ENCODE measurements at places on chromosomes 13 and 19.

- no peak for DNase-seq
Measured at GRCh38 chr13:99506634-99507033, 5.4 kb downstream of the TM9SF2 start.

DNA sequence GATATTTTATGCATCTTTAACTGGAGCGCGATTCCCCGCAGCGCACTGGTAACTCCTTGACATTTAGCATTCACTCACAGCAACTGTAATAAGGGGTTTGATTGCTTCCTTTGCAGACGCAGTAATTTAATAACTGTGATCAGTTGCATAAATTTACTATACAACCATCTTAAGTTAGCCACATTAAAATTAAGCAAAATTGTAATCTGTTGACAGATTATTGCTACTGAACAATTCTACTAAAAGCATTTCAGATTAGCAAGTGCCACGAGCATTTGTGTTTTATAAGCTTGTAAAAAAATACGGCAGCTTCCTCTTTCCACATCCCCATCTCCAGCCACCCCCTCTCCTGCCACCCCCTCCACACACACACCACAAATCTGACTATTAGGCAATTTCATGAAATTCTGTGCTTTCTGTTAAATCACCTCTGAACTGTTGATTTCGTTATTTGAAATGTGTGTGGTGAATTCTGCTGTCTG lies 44.4 kb downstream of the TSHZ3 start:
- no peak for DNase-seq

GRCh38 chr19:51783372-51783771 lies 11.6 kb upstream of the FPR3 start:
- DNase-seq, result no peak

GRCh38 chr19:19074196-19074882 lies 10.5 kb downstream of the SLC25A42 start:
- DNase-seq, result no peak

- DNase-seq, result no peak
Measured at GRCh38 chr13:75220238-75220542, 261.8 kb downstream of the TBC1D4 start.

DNA sequence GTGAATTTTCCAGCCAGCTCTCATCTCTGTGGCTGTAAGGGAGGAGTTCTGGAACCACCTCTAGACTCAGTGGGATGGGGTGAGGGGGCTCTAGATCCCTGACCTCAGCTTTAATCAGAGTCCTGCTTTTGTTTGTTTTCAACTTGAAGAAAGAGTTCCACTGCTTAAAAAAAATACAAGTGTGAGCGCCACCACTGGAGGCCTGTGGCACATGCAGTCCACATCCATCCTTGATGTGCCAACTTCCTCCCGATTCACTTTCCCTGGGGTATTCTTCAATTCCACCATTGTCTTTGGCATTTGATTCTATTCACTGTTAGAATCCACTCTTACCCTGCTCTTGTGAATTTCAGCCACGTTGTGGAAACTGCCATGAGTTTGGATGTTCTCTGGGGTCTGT lies 62.4 kb upstream of the GJB6 start:
- no peak for DNase-seq

GRCh38 chr13:47523771-47524170 lies 477.3 kb downstream of the SUCLA2 start:
- DNase-seq, result no peak

GRCh38 chr13:112583592-112584277 lies 4.2 kb downstream of the TUBGCP3 start:
- no peak for DNase-seq

GRCh38 chr13:53121919-53122318 lies 93.3 kb downstream of the OLFM4 start:
- DNase-seq, result no peak

- no peak for DNase-seq
Measured at GRCh38 chr19:31546205-31546960, 197.1 kb upstream of the TSHZ3 start.

DNA sequence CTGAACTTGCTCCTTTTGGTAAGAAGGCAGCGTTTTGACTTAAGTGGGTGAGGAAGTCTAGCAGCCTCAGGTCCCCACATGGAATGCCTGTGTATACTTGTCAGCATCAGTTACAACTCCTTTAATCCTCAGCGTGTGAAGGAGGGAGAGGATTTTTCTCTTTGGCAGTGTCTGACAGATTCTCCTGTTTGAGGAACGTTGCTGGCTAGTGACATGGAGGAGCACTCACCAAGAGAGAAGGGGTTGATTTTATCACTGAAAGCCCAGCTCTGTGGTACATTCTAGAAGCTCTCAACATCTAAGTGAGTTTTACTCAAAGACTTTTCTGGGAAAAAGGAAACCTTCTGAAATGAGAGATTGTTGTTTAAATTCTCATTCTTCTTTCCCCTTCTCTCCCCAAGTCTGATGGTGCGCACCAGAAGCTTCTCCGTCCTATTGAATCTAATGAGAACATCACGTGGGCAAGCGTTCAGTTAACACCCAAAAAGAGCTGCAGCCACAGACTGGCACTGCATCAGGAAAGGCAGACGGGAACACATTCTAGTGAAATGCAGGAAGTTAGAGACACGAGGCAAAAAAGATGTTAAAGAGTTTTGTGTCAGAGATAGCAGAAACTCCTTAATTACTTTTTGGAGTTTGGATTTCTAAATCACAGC lies 58.2 kb downstream of the GJA3 start:
- no peak for DNase-seq

GRCh38 chr19:57771417-57771816 lies 1.9 kb downstream of the ZNF586 start:
- no peak for DNase-seq

- no peak for DNase-seq
Measured at GRCh38 chr13:95480131-95480545, 72.4 kb upstream of the CLDN10 start.

DNA sequence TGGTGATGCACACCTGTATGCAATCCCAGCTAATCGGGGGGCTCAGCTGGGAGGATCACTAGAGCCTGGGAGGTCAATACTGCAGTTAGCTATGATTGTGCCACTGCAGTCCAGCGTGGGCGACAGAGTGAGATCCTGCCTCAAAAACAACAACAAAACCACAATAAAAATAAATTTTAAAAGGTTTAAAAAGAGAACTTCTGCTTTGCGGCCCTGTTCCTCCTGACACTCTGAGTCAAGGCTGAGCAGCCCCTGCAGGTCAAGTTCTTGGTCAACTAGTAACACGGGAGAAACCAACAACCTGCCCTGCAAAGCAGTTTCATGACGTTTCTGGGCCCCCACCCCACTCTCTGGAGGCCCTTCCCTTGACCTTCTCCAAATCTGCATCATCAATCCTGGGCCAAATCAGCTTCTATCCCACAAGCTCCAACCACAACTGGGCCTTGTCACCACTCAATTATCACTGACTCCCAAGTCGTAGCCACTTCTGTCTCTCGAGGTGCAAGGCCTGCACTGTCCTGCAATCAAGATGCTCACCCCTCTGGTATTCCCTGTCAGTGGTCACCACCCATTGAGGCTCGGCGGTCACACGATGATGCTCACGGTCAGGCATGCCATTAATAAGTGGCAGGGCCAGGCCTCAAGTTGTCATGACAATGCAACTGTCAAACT lies 7.5 kb downstream of the ELAVL1 start:
- no peak for DNase-seq
